Liver (tissue), 10 donors: ENCODE measurements at places on chromosomes 13 and 19. TPM values are rescaled to one million over a fixed set of nuclear protein-coding genes. Genes with fewer than 3 reads are reported as not detected.

The F2RL3 gene
- total RNA-seq = 0.08 TPM

The SLC6A16 gene
- 1.2 TPM for total RNA-seq

The FAM83E gene
- total RNA-seq = 0.42 TPM

The UBA52 gene
- total RNA-seq = 324 TPM

The UBE2L5 gene
- not detected for total RNA-seq

GRCh38 chr13:22082437-22083100, 411.7 kb downstream of the FGF9 start:
- no peak for DNase-seq

- DNase-seq = no peak
Measured at GRCh38 chr13:98688373-98688772, 64.1 kb downstream of the SLC15A1 start.

DNA sequence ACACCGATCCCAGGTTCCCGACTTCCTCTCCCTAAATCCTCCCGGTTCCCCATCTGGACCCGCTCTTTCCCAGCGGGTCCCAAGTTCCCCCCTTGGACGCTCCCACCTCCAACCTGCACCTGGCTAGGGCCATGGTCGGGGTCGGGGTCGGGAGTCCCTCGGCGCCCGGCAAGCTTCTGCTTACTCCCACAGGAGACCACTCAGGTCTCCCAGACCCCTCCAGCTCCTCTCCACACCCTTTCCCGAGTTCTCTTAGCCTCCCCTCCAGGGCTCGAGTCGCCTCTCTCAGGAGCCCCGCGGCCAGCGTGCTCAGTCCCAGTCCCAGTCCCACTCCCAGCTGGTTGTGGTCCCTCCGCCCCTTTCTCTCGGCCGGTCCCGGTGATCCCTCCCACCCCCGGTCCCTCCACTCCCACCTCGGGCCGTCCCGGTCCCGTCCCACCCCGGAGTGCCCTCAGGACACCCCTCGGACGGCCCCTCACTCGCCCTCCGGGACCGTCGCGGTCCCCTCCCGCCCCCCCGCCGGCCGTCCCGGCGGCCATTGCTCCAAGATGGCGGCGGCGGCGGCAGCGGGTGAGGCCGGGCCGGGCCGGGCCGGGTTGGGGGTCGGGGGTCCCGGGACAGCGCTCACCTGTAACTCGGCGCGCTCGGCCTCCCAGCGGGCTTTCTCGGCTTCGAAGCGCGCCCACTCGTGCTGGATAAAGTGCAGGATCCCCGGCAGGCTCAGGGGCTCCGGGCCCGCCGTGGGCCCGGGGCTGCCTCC, at the start of gene FKRP:
TSS of gene FKRP (plus strand) at position 537 of the 760 bp plus-strand sequence. CDS start 9,394 bp downstream, outside the sequence.
- DNase-seq = peak; percentile 59

- no peak for DNase-seq
Measured at GRCh38 chr13:99153219-99153618, 47.4 kb upstream of the UBAC2 start.

- no peak for DNase-seq
Measured at GRCh38 chr13:45101327-45102018, 18.8 kb upstream of the GTF2F2 start.
